ENCODE measurements at places on chromosomes 6 and 20.

DNA sequence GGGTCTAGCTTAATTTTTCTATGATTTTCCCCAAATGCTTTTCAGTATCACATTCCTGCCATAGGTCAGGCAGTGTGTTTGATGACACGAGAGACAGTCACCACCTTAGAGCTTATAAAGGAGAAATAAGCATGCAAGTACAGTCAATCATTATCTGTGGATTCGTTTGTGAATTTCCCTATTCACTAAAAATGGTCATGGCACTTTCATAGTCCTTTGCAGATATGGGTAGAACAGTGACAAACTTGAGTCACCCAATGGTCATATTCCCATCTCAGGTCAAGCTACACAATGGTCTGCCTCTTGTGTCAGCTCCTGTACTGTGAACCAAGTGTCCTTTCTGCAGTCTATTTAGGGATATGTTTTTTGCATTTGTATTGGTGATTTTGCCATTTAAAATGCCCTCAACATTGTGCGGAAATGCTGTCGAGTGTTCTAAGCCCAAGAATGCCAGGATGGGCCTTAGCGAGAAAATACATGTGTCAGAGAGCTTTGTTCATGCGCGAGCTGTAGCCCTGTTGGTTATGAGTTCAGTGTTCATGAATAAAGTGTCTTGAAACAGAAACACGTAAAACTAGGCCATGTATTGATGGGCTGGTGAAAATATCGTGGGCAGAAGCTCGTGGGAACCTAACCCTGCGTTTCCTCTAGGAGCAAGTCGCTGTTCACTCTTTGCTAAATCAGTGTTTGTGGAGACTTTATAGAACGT, 19.8 kb downstream of the SUMO4 start:
- no peak overlapping the region for H3K4me3 ChIP-seq
- DNase-seq, result no peak
- peaks cover 5% of the 10 kb centered on the region for H3K4me1 ChIP-seq
- no peaks in the 10 kb centered on the region for H3K27me3 ChIP-seq
- no peaks in the 10 kb centered on the region for H3K36me3 ChIP-seq

- H3K27me3 ChIP-seq, result no peaks in the 10 kb centered on the region
- no peaks in the 10 kb centered on the region for H3K4me1 ChIP-seq
- H3K36me3 ChIP-seq, result no peaks in the 10 kb centered on the region
These were observed 34.7 kb downstream of the CD24 start for GRCh38 chr6:106939848-106940247.

- no peak overlapping the region for H3K27ac ChIP-seq
- no peak for DNase-seq
- H3K4me3 ChIP-seq, result no peak overlapping the region
- H3K36me3 ChIP-seq, result no peaks in the 10 kb centered on the region
- H3K4me1 ChIP-seq, result no peaks in the 10 kb centered on the region
These were observed 150.7 kb upstream of the BTBD3 start for GRCh38 chr20:11766961-11767360.

DNA sequence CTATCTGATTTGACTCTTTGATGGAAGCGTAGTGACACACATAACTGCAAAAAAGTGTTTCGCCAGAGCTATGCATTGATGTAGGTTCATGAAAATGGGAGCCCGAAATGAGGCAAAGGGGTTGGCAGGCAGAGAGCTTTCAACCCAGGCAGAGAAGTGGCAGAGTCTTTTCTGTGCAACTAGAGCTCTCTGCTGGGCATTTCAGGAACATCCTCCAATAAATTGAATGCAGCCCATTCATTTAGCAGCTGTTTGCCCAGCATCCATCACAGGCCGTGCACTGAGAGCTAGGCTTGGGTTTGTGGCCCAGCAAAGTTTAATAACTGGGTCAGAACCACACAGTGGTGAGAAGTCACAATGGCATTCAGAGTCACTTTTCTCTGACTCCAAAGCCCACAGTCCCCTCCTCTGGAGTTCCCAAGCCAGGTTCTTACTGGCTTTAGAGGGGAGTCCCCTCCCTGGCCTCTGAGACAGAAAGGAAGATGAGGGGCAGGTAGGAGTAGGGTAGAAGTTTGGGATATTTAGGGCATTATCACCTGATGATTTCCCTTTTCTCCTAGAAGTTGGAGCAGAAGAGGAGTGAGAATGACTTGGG, 31.8 kb upstream of the ELMO2 start:
- H3K4me1 ChIP-seq, result no peaks in the 10 kb centered on the region
- no peak for DNase-seq
- H3K4me3 ChIP-seq, result no peak overlapping the region
- H3K27ac ChIP-seq, result no peak overlapping the region
- no peaks in the 10 kb centered on the region for H3K36me3 ChIP-seq

DNA sequence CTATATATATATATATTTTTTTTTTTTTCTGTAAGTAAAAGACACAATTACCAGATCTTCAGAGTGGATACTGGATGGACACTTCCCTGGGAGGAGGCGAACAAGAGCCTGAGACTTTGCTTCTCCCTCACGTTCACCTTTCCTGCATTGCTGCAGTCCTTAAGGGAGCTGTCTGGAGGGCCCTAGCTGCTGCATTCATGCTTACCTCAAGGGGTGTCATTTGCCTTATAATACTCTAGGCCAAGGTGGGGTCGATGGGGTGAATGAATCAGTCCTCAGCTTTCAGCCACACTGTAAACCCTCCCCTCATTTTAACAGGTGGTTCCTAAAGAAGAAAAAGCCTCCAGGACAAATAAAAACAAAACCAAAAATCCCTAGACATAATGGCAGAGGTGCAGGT, 34.8 kb upstream of the CD83 start:
- DNase-seq, result no peak
- H3K4me1 ChIP-seq, result no peaks in the 10 kb centered on the region
- no peaks in the 10 kb centered on the region for H3K36me3 ChIP-seq
- H3K4me3 ChIP-seq, result no peak overlapping the region
- H3K27ac ChIP-seq, result no peak overlapping the region

- no peak overlapping the region for H3K4me3 ChIP-seq
- no peaks in the 10 kb centered on the region for H3K27me3 ChIP-seq
- no peaks in the 10 kb centered on the region for H3K36me3 ChIP-seq
- DNase-seq, result no peak
These were observed 1326.3 kb upstream of the GJE1 start for GRCh38 chr6:140806431-140806830.

DNA sequence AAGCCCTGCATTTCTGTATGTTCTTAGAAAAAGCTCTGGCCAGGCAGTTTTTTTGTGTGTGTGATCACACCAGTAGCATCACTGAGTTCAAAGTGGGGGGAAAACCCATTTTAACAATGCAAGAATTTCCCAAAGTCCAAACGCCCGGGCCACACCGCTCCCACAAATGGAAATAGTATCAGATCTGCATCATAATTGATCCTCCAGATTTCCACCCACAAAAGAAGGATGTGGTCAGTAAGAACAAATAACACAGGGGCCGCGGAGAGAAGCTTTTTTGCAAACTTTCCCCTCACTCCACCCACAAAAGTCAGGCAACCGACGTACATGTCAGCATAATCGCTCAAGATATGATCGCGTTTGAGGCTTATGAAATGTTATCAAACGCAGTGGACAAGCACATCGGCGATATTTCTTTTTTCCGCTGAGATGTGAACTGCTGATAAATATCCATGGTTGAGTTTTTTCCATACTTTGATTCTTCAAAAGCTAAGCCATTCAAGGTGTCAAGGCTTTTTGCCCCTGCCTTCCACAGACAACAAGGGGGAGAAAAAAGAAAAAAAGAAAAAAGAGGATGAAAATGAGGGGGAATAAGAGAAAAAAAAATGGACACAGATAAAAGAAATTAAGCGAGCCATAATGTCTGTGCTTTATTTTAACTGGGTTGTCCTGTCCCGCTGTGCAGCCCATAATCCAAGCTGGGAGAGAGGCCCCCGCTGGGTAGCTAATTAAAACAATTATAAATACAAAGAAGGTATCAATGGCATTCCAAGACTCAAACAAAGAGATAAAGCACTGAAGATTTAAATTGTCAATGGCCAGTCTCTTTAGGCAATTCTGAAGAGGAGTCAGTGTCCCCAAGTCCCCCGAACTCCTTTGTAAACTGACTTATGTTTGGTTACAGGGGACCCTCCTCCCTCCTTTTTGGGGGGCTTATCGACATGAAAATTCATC, 143.5 kb downstream of the ZFP64 start:
- H3K27me3 ChIP-seq, result no peaks in the 10 kb centered on the region
- no peak overlapping the region for H3K4me3 ChIP-seq
- H3K4me1 ChIP-seq, result no peaks in the 10 kb centered on the region
- no peak for DNase-seq

GRCh38 chr20:41003143-41003935, 25.3 kb upstream of the TOP1 start:
- peak; percentile 55 for DNase-seq
- H3K27ac ChIP-seq, result peak overlapping the region; percentile 56
- H3K4me3 ChIP-seq, result no peak overlapping the region
- H3K27me3 ChIP-seq, result no peaks in the 10 kb centered on the region
- no peaks in the 10 kb centered on the region for H3K36me3 ChIP-seq
- peaks cover 11% of the 10 kb centered on the region for H3K4me1 ChIP-seq

DNA sequence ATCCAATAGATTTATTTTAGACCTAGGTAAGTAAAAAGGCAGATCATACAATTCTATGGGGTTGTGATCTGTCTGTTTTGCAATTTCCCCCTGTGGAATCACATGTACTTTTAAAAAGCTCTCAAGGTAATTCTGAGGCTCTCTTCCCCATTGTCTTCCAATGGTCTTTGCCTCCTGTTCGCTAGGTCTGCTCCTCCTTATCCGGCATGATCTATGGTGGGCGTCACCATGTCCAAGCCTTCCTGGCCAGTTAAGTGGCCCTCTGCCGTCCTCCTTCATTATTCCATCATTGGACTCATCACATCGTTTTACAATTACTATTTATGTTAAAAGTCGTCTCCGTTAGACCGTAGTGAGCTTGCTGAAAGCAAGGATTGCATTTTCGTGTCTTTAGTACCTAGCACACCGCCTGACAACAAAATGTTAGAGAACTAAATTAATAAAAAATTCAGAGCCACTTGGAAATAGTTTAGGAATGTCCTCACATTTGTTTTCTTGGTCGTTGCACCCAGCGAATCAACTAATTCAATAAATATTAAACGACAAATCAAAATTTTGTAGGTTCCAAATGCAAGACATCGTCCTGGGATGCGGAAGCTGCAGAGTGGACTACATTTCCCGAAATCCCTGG, 2.2 kb upstream of the STXBP5 start:
- H3K27me3 ChIP-seq, result no peaks in the 10 kb centered on the region
- H3K4me1 ChIP-seq, result no peaks in the 10 kb centered on the region
- no peak for DNase-seq
- H3K27ac ChIP-seq, result no peak overlapping the region

- no peaks in the 10 kb centered on the region for H3K36me3 ChIP-seq
- H3K27ac ChIP-seq, result no peak overlapping the region
- H3K27me3 ChIP-seq, result no peaks in the 10 kb centered on the region
- DNase-seq, result no peak
These were observed 22.5 kb upstream of the CST3 start for GRCh38 chr20:23659989-23660837.

- H3K4me3 ChIP-seq, result no peak overlapping the region
- H3K4me1 ChIP-seq, result peaks cover 7% of the 10 kb centered on the region
- no peak overlapping the region for H3K27ac ChIP-seq
These were observed 17.7 kb downstream of the SNX9 start for GRCh38 chr6:157840776-157841175.

Data from ascending aorta (tissue), 2 donors.